ENCODE measurements at places on chromosomes 12 and 14. TPM values are rescaled to one million over a fixed set of nuclear protein-coding genes. Genes with fewer than 3 reads are reported as not detected.

GRCh38 chr12:5554711-5555110 lies 122.8 kb downstream of the NTF3 start:
- DNase-seq, result no peak

DNA sequence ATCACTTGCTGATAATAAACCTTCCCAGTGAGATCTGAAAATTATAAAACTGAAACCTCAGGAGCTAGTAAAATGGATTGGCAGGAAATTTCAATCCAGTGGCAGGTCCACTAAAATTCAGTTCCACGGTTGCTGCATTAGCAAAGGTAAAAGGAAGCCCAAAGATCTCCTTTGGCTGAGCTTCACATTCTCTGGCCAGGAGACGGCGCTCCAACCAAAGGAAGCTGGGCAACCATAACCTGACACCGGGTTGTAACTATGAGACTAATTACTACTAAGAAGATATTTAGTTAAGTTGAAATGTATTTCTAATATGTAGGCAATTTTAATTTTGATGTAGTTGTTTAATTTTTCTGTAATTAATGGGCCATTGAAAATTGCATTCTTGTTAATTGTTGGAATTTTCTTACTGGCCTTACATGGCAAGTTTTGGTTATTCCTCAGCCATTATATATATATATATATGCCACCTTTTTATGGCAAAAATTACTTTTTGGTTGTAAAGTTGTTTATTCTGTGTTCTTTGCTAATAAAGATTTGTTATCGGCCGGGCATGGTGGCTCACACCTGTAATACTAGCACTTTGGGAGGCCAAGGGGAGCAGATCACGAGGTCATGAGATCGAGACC lies 17.0 kb downstream of the OR8S1 start:
- DNase-seq, result peak; percentile 73

DNA sequence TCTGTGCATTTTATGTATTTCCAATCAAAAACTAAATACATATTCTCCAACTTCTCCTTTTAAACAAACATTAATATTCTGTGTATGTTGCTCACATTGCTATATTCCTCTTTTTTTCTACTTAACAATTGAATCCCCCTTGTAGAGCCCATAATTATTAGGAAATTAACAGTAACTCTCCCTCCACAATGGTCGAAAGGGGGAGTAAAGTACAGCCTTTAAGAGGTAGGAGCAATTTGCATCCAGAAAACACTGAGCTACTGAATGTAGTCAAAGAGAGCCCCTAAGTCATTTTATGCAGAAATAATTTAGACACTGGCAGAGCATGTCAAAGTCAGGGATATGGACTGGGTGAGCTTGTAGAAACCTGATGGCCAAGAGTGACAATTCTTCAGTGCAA lies 57.2 kb upstream of the SCN8A start:
- no peak for DNase-seq

Gene BATF
- not detected for total RNA-seq

GRCh38 chr14:77145975-77146740 lies 4.6 kb upstream of the ZDHHC22 start:
- no peak for DNase-seq

DNA sequence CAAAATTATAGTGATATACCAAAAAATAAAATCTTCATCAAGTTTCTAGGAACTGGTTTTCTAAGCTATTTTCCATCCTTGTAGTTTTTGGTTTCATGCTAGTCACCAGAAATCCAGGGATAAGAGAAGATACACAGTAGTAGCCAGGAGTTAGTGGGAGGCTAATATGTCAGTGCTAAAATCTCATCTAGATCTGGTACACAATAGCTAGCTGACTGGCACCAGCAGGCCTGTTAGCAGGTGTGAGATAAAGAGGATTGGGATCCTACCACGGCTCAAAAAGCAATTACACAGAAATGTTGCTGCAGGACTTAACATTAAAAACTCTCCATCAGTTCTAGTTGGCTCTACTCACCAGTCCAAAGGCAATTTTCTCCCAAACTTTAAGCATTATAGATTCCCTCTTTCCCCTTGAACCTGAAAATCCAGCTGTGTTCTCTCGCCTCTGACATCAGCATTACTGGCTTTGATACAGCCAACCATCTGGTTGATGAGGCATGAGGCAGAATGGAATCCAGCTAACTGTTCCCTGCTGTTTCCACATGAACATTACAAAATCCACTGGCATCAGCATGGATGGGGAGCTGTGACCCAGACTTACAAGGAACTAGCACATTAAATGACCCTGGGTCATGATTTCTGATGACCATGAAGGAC lies 41.8 kb upstream of the CCDC196 start:
- DNase-seq, result no peak

- peak; percentile 84 for DNase-seq
Measured at GRCh38 chr12:9347328-9348127, 139.3 kb upstream of the PZP start.

Gene DTX1
- total RNA-seq, result not detected

Gene MANSC1
- 9.9 TPM for total RNA-seq
